Spleen (tissue), 13 donors: ENCODE measurements at places on chromosomes 16 and 17. TPM values are rescaled to one million over a fixed set of nuclear protein-coding genes. Genes with fewer than 3 reads are reported as not detected.

IGSF6 gene
- total RNA-seq, result 91.9 TPM

TPSD1 gene
- not detected for total RNA-seq

MT1F gene
- total RNA-seq, result 6.4 TPM

ZNF469 gene
- 4.3 TPM for total RNA-seq

DNA sequence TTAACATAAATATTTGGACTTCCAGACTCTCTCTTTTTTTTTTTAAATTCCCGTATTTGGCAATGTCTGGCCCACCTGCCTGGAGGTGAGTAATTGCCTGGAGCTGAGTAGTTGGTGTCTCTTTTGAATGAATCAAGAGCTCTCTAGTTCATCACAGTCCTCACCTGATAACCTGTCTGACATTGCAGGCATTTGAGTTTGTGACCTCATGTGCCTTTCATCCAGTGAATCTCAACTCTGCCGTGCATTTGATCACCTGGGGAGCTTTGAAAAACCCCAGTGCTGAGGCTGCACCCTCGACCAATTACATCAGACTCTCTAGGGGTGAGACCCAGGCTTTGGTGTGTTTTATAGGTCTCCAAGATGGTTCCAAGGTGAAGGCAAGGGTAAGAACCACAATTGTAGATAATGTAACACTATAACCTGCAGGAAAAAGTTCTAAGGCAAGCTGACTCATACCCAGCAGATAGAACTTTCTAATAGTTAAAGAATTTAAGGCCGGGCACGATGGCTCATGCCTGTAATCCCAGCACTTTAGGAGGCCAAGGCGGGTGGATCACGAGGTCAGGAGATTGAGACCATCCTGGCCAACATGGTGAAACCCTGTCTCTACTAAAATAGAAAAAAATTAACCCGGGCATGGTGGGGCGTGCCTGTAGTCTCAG is 24.5 kb upstream of the HS3ST2 start:
- H3K27me3 ChIP-seq, result no peaks in the 10 kb centered on the region
- no peak overlapping the region for H3K4me3 ChIP-seq
- peaks cover 6% of the 10 kb centered on the region for H3K4me1 ChIP-seq
- H3K36me3 ChIP-seq, result no peaks in the 10 kb centered on the region

DNA sequence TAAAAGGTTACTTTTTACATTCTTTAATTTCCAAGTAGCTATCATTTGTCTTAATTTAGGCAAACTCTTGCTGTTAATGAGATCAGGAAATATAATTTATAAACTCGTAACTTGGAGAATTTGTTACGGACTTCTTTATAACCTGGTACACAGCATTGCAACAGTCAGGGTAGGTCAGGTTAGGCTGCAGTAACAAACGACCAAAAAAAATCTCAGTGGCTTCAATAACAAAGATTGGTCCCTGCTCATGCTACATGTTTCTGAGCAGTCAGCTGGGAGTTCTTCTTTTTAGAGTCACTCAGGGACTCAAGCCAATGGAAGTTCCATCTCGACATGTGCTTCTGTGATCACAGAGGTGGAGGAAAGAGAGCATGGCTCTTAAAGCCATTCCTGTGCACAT is 110.1 kb downstream of the USP31 start:
- no peaks in the 10 kb centered on the region for H3K4me1 ChIP-seq
- no peaks in the 10 kb centered on the region for H3K36me3 ChIP-seq

DNA sequence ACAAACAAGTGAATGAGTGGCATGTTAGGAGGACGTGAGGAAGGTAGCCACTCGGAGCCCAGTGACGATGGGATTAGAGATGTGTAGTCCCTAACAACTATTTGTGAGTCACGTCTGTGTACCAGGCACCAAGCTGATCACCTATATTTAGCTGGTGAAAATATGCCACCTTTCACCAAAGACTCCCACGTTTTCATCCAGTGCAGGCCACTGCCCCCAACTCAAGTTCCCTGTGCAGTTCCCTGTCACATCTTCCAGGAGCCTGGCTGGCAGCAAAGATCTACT is 67.2 kb downstream of the TOM1L2 start:
- DNase-seq, result no peak
- H3K4me3 ChIP-seq, result no peak overlapping the region
- H3K36me3 ChIP-seq, result no peaks in the 10 kb centered on the region
- no peak overlapping the region for H3K27ac ChIP-seq
- no peaks in the 10 kb centered on the region for H3K27me3 ChIP-seq
- H3K4me1 ChIP-seq, result peaks cover 15% of the 10 kb centered on the region

DNA sequence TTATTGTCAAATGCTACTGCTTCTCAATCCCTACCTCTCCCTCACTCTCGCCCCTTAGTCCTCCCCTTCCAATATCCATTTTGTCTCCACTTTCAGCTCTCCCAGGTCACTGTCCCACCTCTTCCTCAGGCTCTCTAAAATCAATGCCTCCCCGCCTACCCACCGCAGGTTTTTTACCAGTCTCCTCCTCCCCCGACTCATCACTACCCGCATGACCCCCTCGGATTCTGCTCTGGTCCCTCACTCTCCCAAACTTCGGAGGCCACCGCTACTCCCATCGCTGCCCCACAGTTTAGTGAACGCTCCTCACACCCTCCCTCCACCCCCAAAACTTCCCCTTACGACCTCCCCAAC is 513 bp downstream of the CRLF3 start:
- peak overlapping the region; percentile 80 for H3K27ac ChIP-seq
- H3K4me1 ChIP-seq, result peaks cover 68% of the 10 kb centered on the region
- H3K4me3 ChIP-seq, result peak overlapping the region; percentile 82
- peak; percentile 81 for DNase-seq
- no peaks in the 10 kb centered on the region for H3K27me3 ChIP-seq

DNA sequence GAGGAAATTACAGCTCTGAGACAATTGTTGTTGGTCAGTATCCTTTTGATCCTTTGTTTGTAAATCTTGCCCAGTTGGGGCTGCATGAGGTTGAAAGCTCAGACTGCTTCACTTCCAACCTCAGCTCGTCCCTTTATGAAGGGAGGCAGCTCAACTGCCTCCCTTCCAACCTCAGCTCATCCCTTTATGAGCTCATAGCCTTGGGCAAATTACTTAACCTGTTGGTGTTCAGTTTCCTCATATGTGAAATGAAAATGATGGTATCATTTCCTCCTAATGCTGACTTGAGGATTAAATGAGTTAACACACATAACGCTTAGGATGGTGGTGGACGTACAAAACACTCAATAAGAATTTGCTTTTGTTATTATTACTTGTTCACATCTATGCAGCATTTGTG is 265.1 kb downstream of the CDH13 start:
- H3K27ac ChIP-seq, result no peak overlapping the region
- no peak overlapping the region for H3K4me3 ChIP-seq
- no peaks in the 10 kb centered on the region for H3K4me1 ChIP-seq
- H3K27me3 ChIP-seq, result no peaks in the 10 kb centered on the region

DNA sequence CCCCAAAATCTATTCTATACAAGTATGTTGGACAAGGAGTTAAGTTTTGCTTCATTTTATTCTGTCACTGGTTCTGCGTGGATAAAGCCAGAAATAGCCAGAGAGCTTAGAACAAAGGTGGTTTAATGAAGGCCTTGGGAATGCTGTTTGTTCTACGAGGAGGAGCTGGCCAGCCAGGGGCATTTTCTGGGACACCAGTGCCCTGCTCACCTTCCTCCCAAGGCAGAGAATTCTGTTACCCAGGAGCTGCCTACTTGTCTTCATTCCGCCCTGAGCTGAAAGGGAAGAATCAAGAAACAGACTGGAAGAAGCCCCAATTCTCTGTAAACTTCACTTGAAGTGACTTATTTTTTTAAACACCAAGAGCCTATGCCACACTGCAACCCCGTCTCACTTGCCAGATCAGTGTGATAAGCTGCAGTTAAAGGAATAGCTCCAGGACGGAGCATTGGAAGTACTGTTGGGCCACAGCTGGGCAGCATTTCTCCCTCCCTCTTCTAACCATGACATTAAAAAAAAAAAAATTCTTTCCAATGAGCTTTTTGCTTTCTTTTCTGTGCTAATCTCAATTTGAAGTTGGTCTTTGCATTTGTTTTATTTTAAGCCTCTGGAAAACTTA is 149.8 kb upstream of the DYNLRB2 start:
- H3K27ac ChIP-seq, result no peak overlapping the region
- no peaks in the 10 kb centered on the region for H3K27me3 ChIP-seq
- H3K4me3 ChIP-seq, result no peak overlapping the region
- no peaks in the 10 kb centered on the region for H3K36me3 ChIP-seq
- DNase-seq, result no peak
